ENCODE measurements at places on chromosomes 5 and 9.

DNA sequence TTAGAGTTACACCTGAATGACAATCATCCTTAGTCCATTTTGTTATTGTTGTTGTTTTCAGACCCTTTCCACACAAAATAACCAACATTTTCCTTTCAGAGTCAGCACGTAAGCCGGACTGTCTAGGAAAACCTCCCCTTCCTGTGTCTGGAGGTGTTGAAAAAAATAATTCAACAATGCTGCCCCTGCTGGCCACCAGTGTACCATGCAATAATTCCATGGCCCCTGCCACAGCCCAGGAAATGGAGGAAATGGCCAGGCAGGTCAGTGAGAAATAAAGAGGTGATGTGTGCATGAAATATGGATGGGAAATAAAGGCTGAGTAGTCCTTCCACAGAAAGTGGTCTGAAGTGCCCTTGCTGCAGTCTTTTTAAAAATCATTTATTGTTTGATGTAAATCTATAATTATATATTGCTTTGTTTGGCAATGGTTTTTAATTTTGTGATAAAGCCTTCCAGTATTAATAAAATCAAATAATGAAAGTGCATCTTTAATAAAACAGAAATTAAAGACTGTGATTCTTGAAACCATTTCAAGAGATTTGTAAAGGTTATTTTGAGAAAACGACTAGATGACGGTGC is 152.8 kb upstream of the PAPPA start:
- H3K27me3 ChIP-seq = peaks cover 3% of the 10 kb centered on the region
- H3K27ac ChIP-seq = no peak overlapping the region
- DNase-seq = peak; percentile 2
- H3K4me1 ChIP-seq = no peaks in the 10 kb centered on the region
- H3K4me3 ChIP-seq = no peak overlapping the region

GRCh38 chr5:153718713-153719112 is 228.2 kb downstream of the GRIA1 start:
- no peak overlapping the region for H3K27ac ChIP-seq
- no peaks in the 10 kb centered on the region for H3K27me3 ChIP-seq
- H3K36me3 ChIP-seq = no peaks in the 10 kb centered on the region
- no peak overlapping the region for H3K4me3 ChIP-seq

- no peak overlapping the region for H3K27ac ChIP-seq
- no peaks in the 10 kb centered on the region for H3K27me3 ChIP-seq
- peaks cover 8% of the 10 kb centered on the region for H3K4me1 ChIP-seq
- peaks cover 21% of the 10 kb centered on the region for H3K36me3 ChIP-seq
- DNase-seq = peak; percentile 45
Observed at GRCh38 chr5:76641514-76642120, 18.4 kb upstream of the F2RL2 start.

DNA sequence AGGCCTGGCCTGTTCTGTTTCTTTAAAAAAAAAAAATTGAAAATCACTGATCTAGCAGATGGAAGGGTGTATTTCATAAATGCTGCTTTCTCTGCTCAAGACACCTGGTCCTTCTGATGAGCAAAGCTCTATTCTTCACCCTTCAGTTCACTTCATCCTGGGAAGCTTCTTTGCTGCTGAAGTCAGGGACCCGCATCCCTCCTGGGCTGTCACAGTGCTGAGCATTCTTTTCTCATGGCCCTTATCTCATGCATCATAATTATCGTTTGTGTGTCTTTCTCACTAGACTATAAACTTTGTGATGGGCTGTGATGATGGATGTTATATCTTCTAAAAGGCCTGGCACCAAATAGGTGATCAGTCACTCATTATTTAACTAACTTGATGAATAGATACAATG is 461.0 kb downstream of the GADD45G start:
- H3K4me3 ChIP-seq = no peak overlapping the region
- DNase-seq = no peak

GRCh38 chr9:7105095-7105494 is 347.3 kb downstream of the KDM4C start:
- H3K27ac ChIP-seq = no peak overlapping the region
- DNase-seq = no peak
- no peaks in the 10 kb centered on the region for H3K27me3 ChIP-seq
- peaks cover 41% of the 10 kb centered on the region for H3K36me3 ChIP-seq
- H3K4me3 ChIP-seq = no peak overlapping the region

DNA sequence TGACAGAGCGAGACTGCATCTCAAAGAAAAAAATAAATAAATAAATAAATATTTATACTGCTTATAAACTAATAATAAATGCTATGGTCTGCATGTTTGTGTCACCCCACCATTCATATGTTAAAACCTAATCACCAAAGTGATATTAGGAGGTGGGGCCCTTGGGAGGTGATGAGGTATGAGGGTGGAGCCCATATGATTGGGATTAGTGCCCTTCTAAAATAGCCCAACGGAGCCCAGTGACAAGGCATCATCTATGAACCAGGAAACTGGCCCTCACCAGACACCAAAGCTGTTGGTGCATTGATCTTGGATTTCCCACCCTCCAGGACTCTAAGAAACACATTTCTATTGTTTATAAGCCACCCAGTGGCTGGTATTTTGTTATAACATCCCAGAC is 5.1 kb downstream of the FXN start:
- peaks cover 25% of the 10 kb centered on the region for H3K4me1 ChIP-seq
- H3K36me3 ChIP-seq = peaks cover 26% of the 10 kb centered on the region
- H3K4me3 ChIP-seq = no peak overlapping the region

DNA sequence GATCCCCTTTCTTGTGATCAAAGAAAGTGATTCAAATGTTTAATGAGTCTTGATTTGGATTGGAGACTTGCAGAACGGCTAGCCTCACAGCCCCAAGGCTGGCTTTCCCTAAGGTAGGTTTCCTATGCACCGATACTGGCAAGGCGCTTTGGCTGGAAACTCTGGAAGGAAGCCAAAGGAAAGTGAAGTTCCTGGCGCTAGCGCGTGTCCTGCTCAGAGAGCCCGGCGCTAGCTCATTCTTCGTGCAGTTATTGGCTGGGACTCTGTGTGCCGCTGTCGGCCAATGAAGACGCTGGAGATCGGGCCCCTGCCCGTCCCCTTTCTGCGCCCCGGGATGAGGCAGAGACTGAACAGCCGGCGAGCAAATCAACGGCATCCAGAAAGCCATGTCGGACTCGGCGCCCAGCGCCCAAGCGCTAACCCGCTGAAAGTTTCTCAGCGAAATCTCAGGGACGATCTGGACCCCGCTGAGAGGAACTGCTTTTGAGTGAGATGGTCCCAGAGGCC is at the start of gene PCDHGC3:
TSS of gene PCDHGC3 (plus strand) at position 342 of the 507 bp plus-strand sequence. CDS start at position 493, 151 bp downstream.
- DNase-seq = peak; percentile 57
- peak within 1 kb of the TSS; percentile 87 for H3K4me3 ChIP-seq
- H3K36me3 ChIP-seq = no peaks in the 10 kb centered on the region
- H3K4me1 ChIP-seq = peaks cover 20% of the 10 kb centered on the region

- H3K36me3 ChIP-seq = peaks cover 2% of the 10 kb centered on the region
- H3K4me3 ChIP-seq = no peak overlapping the region
- no peaks in the 10 kb centered on the region for H3K27me3 ChIP-seq
- peaks cover 29% of the 10 kb centered on the region for H3K4me1 ChIP-seq
- DNase-seq = no peak
Observed at GRCh38 chr9:107242073-107243030, 40.7 kb upstream of the RAD23B start.

- peaks cover 9% of the 10 kb centered on the region for H3K4me1 ChIP-seq
- no peaks in the 10 kb centered on the region for H3K27me3 ChIP-seq
- peaks cover 2% of the 10 kb centered on the region for H3K36me3 ChIP-seq
Observed at GRCh38 chr9:127166111-127166510, 43.7 kb upstream of the ANGPTL2 start.

- H3K27me3 ChIP-seq = no peaks in the 10 kb centered on the region
- no peak overlapping the region for H3K4me3 ChIP-seq
- H3K27ac ChIP-seq = no peak overlapping the region
- no peaks in the 10 kb centered on the region for H3K4me1 ChIP-seq
- DNase-seq = no peak
Observed at GRCh38 chr5:103620851-103621547, 58.4 kb upstream of the NUDT12 start.

DNA sequence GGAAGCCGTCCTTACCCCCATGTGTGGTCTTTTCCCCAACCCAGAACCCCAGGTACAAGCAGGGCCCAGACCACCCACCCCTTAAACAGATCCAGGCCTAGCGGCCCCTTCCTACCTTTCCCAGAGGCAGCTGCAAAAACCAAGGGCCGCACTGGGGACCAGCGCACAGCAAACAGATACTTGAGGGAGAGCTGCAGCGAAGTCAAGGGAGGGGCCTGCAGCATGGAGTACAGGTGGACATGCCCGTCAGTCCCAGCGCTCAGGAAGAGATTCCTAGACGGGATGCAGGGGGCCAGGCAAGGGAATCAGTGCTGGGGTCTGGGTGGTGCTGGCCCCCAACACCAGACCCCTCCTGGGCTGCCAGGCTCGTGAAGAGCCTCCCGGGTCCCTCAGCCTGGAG is 22.5 kb downstream of the DYNC2I2 start:
- H3K27me3 ChIP-seq = no peaks in the 10 kb centered on the region
- H3K36me3 ChIP-seq = peaks cover 11% of the 10 kb centered on the region
- no peaks in the 10 kb centered on the region for H3K4me1 ChIP-seq
- H3K27ac ChIP-seq = peak overlapping the region; percentile 25
- no peak overlapping the region for H3K4me3 ChIP-seq

All from activated naive CD8-positive, alpha-beta T cell treated with anti-CD3 and anti-CD28 coated beads for 36 hours (primary cell).